ENCODE measurements at places on chromosomes 6 and 20.

DNA sequence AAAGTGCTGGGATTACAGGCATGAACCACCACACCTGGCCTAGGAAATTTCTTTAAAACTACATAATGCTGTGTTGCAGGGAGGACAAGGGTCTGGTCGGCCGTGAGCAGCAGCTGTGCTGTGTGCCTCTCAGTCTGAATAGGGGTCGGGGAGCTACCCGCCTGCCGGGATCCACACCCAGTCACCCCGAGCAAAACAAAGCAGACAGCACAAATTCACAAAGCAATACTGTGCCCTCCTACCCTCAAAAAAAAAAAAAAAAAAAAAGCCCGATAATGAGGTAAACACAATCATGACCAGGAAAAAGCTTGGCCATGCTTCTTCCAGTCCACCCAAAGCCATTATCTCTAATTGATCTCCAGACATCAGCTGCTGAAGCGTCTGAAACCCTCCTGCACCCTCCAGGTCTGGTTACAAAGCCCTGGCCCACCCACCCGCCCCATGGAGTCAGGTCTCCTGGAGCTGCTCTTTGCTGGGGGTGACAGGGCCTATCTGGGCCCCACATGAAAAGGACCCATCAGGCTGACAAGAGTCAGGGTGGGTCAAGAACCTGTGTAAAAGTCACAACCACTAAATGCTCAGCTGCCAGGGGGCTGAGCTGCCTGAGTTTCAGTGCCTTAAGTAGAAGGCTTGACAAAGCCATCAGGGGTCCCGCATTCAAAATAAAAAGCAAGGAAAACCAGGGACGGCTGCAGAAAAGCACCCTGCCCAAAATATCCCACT lies 88.2 kb downstream of the NOL4L start:
- DNase-seq: no peak

- DNase-seq: peak; percentile 64
Measured at GRCh38 chr6:53734473-53735299, 60.1 kb upstream of the LRRC1 start.

- DNase-seq: no peak
Measured at GRCh38 chr6:31620586-31621319, at the start of gene PRRC2A. PRRC2A (plus strand) TSS chr6:31620715; CDS start chr6:31622790, 2,075 bp downstream.

GRCh38 chr6:111215131-111215530 lies 127.8 kb downstream of the SLC16A10 start:
- DNase-seq: no peak

DNA sequence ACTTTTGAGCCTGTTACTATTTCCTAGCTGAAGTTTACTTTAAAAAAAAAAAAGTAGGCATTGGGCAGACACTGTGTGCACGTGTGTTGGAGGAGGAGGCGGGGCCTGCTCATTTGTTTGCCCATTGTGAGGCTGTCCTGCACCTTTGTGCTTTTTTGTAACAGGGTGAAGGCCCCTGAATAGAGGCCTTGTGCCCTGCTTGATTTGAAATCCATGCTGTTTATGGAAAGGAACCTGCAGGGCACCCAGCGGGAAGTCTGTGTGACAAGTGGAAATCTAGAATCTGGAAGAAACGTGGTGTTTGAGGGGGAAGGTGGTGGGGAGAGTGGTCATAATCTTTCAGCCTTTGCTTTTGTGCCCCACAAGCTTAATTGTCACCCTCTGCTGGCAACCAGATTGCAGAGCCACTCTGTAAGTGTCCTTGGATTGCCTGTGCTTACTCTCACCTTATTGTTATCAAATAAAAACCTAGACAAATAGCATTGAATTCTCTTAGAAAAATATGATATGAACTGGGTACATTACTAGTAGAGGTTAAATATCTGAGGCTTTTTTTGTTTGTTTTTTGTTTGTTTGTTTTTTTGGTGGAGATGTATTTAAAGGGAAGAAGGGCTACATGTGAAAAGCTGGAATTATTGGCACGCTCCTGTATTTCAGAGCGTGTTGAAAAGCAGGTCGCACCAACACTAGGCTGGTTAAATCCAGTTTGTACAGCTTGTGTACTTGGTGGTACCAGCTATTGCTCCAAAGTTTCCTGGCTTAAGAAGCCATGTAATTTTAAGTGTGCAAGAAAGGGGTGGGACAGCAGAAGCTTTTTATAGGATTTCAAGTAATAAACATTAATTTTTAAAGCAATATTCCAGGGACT lies 156.3 kb downstream of the ARID1B start:
- no peak for DNase-seq

GRCh38 chr6:81834141-81834681 lies 81.7 kb upstream of the TENT5A start:
- DNase-seq: peak; percentile 47

GRCh38 chr6:87645080-87645479 lies 55.1 kb downstream of the ORC3 start:
- no peak for DNase-seq

DNA sequence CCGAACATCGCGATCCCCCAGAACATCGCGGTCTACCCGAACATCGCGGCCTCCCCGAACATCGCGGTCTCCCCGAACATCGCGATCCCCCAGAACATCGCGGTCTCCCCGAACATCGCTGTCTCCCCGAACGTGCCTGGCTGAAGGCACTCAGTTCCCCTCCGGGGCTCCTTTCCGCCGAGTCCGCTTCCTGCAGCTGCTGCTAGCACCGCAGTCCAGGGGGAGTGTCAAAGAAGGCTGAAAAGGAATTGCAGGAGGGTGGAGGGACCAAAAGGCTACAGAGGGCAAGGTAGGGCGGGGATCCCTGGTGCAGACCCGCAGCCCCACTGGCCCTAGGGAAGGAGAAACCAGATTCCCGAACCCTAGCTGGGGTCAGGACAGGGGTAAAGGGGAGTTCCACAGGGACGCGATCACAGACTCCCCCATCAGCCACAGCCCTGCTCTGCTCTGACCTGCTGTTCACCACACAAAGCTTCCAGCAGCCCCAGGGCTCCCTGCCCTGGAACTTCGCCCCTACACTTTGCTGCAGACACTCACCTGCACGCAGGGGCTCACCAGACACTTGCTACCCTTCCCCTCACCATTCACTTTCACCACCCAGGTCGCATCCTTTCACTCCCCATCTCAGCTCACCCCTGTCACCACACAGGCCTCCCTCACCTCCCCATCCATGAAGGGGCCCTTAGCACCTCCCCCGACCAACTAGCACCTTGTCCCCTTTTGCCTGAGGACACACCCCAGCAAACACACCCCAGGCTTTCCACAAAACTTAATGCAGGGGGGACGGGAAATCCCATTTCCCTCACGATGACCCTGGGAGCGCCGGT lies 1.7 kb downstream of the ULBP1 start:
- no peak for DNase-seq

DNA sequence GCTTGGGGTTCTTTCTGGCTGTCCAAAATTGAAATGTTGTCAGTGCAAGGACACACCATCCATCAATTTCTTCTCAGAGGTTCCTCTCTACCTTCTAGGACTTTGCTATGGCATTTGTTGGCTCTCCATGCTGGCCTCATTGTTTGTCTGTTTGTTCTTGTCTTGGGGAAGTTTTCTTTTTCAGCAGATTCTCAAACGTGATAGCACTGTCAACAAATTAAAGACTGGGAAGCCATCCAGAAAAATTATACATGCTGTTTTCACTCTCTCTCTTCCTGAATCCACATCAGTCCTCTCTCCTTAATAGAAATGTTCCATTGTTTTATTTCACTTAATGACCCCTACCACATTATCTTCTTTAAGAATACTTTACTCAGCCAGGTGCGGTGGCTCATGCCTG lies 130.4 kb downstream of the PCSK2 start:
- no peak for DNase-seq

DNA sequence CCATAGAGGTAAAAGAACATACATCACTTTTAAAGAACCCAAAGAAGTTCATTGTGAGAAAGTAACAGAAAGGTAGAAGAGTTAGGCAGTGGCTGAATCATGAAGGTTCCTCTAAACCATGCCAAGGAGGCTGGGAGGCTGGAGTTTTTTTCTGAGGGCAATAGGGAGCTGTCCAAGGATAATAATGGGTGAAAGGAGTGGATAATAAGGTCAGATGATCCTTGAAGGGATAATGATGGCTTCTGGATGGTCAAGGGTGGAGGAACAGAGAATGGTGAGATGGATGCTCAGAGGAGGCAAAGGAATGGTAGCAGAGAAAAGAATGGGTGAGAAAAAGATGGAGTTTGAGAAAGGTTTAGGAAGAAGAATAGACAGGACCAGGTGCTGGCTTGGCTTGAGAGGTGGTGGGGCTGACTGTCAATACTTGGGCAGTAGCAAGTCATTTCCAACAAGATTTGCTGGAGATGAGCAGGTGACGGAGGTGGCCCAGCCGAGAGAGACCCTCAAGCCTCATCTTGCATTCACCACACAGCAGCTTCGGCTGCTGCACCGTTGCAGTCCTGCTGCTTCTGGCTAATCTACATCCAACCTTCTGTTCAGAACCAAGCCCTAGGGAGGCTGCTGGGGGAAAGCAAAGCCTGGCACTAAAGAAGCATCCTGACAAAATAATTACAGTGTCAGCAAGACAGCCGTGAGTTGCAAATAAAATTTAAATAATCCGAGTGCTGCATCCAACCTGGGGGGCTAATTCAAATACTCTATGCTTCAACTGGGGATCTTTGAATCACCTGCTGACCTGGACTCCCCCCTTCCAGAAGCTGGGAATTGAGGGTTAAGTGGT lies 131.2 kb upstream of the KCNG1 start:
- DNase-seq: no peak

GRCh38 chr20:63766695-63767426 lies 27.3 kb downstream of the SLC2A4RG start:
- DNase-seq: no peak
